Mesothelial cell of epicardium (in vitro differentiated cells): ENCODE measurements at places on chromosomes 3 and 15. TPM values are rescaled to one million over a fixed set of nuclear protein-coding genes. Genes with fewer than 3 reads are reported as not detected.

GRCh38 chr3:59451800-59452746 is 402.2 kb upstream of the CFAP20DC start:
- no peak overlapping the region for H3K27ac ChIP-seq
- H3K36me3 ChIP-seq, result no peaks in the 10 kb centered on the region
- no peaks in the 10 kb centered on the region for H3K27me3 ChIP-seq
- H3K4me1 ChIP-seq, result peaks cover 24% of the 10 kb centered on the region
- no peak overlapping the region for H3K4me3 ChIP-seq

DNA sequence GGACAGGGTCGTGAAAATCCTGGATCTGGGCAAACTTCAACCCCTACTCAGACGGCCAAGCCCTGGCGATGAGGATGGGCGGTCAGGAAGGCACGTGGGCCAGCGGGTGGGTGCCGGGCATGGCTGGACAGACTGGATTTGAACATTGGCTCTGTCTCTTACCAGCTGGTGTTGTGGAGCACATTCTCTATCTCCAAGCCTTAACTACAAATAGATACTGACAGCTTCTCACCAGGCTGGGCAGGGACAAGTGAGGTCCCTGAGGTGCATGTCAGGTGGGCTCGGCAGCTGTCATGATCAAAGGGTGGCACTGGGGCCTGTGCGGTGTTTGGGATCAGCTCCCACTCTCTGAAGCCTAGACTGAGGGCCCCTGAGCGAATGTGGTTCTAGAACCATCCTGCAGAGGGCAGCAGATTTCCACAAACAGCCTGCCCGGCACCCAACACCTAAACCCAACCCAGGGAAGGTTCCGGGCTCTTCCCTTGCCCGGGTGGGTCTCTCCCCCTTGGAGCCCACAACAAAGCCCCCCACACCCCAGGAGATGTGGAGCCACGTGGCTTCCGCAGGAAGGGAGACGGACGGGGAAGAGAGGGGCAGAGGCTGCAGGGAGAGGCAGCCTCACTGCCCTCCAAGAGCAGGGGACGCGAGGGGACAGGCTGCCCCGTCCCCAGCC is 58.4 kb downstream of the RGMA start:
- no peaks in the 10 kb centered on the region for H3K36me3 ChIP-seq
- H3K4me1 ChIP-seq, result peaks cover 8% of the 10 kb centered on the region
- no peaks in the 10 kb centered on the region for H3K27me3 ChIP-seq
- no peak overlapping the region for H3K27ac ChIP-seq
- H3K4me3 ChIP-seq, result peak overlapping the region; percentile 38
- no peak for DNase-seq

DNA sequence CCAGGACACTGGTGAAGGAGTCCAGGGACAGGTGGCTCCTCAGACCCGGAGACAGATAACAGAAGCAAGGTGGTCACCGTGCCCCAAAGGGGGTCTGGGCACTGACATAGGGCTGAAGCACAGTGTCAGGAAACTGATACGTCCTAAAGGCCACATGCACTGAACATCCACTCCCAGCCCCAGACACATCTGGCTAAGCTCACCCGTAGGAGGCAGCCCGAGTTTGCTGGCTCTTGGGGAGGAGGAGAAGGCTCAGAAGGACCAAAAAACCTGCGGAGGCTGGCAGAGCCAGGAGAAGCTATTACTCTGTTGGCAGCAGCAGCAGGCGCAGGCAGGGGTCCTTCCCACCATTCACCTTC is 1.2 kb downstream of the CACNA2D2 start:
- no peaks in the 10 kb centered on the region for H3K36me3 ChIP-seq
- peaks cover 8% of the 10 kb centered on the region for H3K4me1 ChIP-seq
- peak overlapping the region; percentile 68 for H3K4me3 ChIP-seq
- H3K27me3 ChIP-seq, result peaks cover 67% of the 10 kb centered on the region
- no peak for DNase-seq
- no peak overlapping the region for H3K27ac ChIP-seq

DNA sequence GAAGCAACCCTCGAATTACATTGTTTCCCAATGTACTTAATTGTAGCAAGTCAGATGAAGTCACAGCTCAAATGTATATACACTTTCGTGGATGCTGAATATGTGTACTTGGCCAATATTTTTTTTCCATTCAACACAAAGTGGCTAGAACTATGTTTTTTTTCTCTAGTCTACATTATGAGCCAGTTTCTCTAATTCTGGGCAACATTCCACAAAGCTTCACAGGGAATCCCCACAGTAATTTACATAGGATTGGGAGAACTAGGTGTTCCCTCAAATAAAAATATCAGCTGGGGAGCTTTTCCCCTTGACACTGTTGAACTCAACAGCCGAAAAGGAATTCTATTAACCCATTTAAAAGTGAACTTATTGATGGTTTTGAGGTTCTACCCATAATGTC is 493.1 kb downstream of the MECOM start:
- no peaks in the 10 kb centered on the region for H3K36me3 ChIP-seq
- H3K4me3 ChIP-seq, result no peak overlapping the region
- no peaks in the 10 kb centered on the region for H3K27me3 ChIP-seq
- H3K27ac ChIP-seq, result no peak overlapping the region
- H3K4me1 ChIP-seq, result peaks cover 15% of the 10 kb centered on the region
- DNase-seq, result no peak

DNA sequence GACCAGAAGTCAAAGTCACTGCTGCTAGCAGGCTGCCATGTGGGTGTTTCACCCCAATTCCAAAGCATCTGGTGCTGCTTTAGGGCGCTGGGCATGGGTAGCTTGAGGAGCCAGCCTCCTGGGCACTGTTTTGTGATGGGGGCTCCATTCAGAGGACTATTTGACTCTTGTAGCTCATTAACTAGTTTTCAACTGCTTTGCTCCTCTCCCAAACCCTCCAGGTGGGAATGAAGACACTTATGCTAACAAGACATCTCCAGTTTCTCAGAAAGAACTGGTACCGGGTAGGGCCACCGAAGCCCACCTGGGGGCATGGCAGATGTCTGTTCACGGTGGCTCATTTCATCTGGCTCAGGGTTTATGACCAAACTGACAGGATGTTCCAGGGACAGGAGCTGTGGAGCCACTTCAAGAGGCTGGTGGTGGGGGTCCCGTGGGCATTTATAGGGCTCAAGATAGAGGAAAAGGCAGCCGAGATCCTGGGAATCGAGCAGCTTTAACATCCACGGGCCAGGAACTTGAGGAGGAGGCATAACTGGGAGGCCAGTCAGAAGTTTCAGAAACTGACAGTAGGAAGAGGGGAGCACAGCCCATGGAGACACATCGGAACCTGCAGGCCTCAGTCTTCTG is 17.7 kb downstream of the AMOTL2 start:
- peak overlapping the region; percentile 22 for H3K4me3 ChIP-seq
- DNase-seq, result no peak
- peaks cover 70% of the 10 kb centered on the region for H3K4me1 ChIP-seq
- peaks cover 47% of the 10 kb centered on the region for H3K36me3 ChIP-seq
- peak overlapping the region; percentile 99 for H3K27ac ChIP-seq

- no peak overlapping the region for H3K4me3 ChIP-seq
- DNase-seq, result no peak
- no peaks in the 10 kb centered on the region for H3K36me3 ChIP-seq
- no peak overlapping the region for H3K27ac ChIP-seq
- H3K4me1 ChIP-seq, result no peaks in the 10 kb centered on the region
These were observed 102.9 kb upstream of the ARHGEF3 start for GRCh38 chr3:56904552-56905215.

DNA sequence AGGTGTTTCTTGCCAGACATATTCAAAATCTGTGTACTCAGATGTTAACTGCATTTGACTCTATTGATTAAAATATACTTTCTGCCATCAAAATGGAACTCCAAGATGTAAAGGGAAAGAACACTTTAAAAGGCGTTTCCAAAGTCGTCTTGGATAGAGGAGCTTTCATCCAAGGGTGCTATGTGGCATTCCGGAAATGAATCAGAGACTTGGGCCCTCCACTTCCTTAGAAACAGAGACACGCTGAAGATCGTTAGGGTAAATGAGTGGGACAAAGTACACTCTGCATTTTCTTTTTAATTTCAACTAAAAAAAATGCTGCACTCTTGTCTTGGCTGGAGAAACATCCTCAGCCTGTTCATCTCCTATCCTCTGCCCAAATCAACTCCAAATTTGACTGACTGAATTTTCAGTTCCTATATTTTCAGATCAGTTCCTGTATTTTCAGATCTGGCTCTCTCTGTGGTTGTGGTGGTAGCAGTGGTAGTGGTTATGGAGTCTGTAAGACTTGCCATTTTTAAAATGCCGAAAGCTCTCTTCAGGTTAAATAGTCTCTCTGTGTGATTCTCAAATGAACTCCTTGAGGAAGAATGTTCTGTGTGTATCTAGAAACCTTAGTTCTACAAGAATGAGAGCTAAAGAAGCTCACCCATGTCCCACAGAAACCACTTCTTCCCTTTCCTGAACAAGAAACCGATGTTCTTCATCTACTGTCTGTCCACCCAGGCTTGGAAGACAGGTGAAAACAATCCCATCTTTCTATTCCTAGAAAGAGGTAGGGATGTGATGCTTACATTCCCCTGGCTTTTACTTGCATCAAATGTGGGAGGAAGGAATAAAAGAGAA is 156.8 kb upstream of the ICE2 start:
- H3K27ac ChIP-seq, result no peak overlapping the region
- H3K27me3 ChIP-seq, result peaks cover 9% of the 10 kb centered on the region
- no peak overlapping the region for H3K4me3 ChIP-seq
- H3K4me1 ChIP-seq, result peaks cover 4% of the 10 kb centered on the region
- no peak for DNase-seq

- no peak for DNase-seq
- no peak overlapping the region for H3K27ac ChIP-seq
- no peak overlapping the region for H3K4me3 ChIP-seq
- H3K36me3 ChIP-seq, result peaks cover 1% of the 10 kb centered on the region
- H3K4me1 ChIP-seq, result no peaks in the 10 kb centered on the region
- no peaks in the 10 kb centered on the region for H3K27me3 ChIP-seq
These were observed 124.4 kb downstream of the ANO10 start for GRCh38 chr3:43497422-43497821.

DNA sequence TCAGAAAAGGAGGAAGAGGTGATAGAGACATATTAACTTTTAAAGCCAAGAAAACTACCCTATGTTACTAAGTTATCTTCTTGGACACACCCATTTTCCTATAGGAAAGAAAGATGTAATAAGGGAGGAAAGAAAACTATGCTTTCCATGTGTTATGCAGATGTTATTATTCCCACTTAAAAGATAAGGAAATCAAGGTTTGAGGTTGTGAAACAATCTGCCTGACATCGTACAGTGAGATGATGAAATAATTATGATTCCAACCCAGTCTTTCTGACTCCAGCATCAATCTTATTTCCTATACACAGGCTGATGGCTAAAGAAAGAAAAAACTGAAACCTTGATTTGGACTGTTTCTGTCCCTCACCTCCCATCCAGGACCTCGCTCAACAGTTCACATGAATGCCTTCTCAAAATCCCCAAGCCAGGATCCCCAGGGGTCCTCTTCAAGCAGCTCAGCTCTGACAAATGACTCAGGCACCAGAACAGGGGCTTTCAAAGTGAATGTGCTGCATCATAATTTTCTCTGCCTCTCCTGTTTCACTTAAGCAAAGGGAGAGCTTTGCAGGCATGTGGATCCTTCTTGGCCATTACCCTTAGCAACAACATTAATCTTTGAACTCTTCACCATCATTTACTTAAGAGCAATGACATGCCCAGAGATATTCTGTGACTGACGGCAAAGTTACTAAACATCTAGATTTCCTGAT is 12.4 kb upstream of the EID1 start:
- no peak for DNase-seq
- H3K4me1 ChIP-seq, result peaks cover 22% of the 10 kb centered on the region
- H3K27me3 ChIP-seq, result no peaks in the 10 kb centered on the region

DNA sequence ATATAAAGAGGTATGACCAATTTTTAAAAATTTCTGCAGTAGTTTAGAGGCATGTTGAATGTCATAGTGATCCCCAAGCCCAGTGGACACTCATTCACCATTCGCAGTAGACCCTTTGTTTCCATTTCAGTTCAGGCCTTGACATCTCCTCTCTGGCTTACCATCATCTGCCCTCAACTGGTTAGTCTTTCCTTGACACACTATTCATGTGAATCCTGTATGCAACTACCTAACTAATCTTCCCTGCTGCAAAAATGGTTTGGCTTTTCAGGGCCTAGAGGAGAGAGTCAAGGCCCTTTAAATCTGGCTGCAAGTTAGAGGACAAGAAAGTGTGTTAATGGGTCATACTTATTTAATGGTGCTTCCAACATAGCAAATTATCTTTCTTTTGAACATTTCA is 10.9 kb downstream of the APH1B start:
- H3K36me3 ChIP-seq, result peaks cover 10% of the 10 kb centered on the region
- H3K27ac ChIP-seq, result no peak overlapping the region
- H3K27me3 ChIP-seq, result no peaks in the 10 kb centered on the region

DNA sequence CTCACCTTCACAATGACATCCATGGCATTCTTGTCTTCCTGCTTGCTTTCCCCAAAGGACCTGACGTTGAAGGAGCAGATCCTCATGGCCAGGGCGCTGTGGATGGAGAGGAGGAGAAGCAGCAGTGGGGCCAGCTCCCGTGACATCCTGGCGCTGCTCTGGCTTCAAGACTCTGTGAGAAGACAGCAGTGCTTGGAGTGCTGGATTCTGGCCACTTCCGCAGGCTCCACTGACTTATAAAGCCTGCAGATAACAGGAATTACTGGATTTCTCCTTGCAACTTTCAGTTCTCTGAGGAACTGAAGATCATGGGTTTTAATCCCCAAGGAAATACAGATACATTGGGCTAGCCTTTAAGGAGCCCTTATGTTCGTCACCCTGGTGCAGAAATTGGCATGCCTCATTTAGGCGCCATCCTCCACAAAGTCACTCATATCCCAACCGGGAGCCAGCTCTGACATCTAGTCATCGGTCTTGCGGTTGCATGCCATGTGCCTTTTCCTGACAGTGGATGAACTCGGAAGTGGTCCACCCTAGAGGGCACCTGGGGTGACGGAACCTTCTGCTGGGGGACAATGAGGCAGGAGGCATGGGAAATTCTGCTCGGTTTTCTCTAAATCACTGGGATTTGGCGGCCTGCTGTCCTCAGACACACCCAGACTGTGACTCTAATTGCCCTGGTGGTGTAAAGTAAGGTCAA is at the start of gene DNASE1L3:
DNASE1L3 (minus strand) TSS at position 212 of the 700 bp plus-strand sequence; CDS start at position 146, 66 bp downstream.
- no peaks in the 10 kb centered on the region for H3K36me3 ChIP-seq
- H3K27ac ChIP-seq, result peak within 1 kb of the TSS; percentile 62
- DNase-seq, result no peak
- H3K27me3 ChIP-seq, result peaks cover 29% of the 10 kb centered on the region

DNA sequence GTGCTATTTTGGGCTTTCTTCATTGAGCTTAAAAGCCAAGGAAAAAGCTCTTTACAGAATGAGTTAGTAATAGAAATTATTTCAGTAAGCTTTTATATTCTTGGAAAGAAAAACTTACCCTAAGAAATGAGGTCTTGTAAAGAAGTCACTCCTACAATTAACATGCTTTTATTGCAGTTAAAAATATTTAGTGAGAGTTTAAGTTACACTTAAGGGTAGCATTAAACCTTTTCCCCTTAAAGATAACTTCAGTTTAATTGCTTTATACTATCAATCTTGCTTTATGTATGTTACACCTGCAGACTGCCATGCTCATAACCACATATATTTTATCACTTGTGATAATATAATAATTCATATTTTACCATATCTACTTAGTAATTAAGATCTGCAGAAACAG is 426.2 kb downstream of the PLCL2 start:
- DNase-seq, result no peak
- no peaks in the 10 kb centered on the region for H3K36me3 ChIP-seq
- no peaks in the 10 kb centered on the region for H3K4me1 ChIP-seq
- H3K27ac ChIP-seq, result no peak overlapping the region
- no peaks in the 10 kb centered on the region for H3K27me3 ChIP-seq

ZSCAN2 gene
- 41.7 to 45.6 TPM (median 45.1 TPM) in 3 replicates for total RNA-seq

SLC25A38 gene
- 25.6 to 28.4 TPM (median 28.1 TPM) in 3 replicates for total RNA-seq

RPP14 gene
- 19.0 to 24.2 TPM (median 21.3 TPM) in 3 replicates for total RNA-seq
